T-helper 9 cell (primary cell): ENCODE measurements at places on chromosomes 7 and 10.

DNA sequence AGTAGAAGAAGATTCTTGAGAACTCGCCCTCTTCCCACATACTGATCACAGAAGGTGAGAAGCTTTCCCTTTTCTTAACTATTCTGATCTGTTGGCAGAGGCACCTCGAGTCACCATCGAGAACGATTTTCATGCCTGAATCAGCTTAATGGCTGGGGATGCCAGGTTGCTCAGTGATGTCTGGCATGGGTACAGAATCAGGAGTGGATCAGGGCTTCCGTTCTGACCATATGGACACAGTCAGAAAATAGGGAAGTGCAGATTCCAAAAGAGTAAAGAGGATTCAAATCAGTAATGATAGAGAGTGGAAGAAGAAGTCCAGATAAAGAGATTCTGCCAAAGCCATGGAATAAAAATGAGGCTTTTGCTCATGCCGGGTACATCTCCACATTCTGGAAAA lies 52.0 kb upstream of the GRB10 start:
- DNase-seq = no peak

GRCh38 chr10:127174866-127175265 lies 21.5 kb downstream of the INSYN2A start:
- no peak for DNase-seq

DNA sequence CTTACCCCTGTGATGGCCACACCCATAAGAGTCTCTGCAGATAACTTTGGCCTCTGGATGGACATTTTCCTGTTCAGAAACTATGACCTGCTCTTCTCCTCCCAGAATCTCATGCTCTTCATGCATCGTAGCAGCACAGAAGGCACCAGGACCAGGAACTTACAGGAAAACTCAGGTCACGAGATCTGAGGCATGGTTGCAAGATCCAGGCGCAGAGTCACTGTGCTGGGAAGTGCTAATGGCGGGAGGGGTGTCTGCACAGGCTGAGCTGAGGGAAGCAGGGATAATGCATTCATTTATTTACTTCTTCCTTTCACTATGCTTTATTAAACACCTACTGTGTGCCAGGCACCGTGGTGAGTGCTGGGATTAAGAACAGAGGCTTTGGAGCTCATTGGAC lies 48.2 kb upstream of the LOXL4 start:
- no peak for DNase-seq

DNA sequence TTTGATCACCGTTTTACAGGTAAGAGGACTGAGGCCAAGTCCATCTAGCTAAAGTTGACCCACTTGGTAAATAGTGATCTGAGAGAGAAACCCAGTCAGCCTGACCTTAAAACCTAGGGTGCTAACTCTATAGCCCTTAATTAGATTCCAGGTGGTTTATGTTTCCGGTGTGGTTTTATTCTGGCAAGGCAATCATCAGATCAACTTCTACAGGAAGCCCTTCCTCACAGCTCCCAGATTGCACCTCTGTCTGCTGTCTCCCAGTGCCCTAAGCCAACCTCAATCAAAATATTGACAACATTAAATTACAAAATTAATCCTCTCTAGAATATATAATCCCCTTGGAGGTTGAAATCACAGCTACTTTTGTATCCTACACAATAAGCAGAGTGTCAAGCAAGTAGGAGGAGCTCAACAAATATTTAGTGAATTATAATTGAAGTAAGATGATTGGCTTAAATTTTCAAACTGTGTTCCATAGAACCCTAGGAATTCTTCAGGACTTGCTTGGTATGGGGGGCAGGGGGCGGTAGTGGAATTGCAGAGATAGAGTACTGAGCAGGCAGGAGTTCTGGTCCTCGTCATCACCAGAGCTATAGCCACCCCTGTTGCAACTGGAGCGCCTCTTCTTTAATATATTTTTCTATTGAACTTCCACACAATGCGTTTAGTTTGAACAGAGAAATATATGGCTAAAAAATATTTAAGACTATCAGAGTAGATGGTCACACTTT lies 692.8 kb upstream of the LRRN3 start:
- no peak for DNase-seq

GRCh38 chr10:129621693-129622092 lies 154.7 kb downstream of the MGMT start:
- no peak for DNase-seq

- DNase-seq = peak; percentile 77
Measured at GRCh38 chr10:101297901-101298486, 56.0 kb upstream of the BTRC start.

DNA sequence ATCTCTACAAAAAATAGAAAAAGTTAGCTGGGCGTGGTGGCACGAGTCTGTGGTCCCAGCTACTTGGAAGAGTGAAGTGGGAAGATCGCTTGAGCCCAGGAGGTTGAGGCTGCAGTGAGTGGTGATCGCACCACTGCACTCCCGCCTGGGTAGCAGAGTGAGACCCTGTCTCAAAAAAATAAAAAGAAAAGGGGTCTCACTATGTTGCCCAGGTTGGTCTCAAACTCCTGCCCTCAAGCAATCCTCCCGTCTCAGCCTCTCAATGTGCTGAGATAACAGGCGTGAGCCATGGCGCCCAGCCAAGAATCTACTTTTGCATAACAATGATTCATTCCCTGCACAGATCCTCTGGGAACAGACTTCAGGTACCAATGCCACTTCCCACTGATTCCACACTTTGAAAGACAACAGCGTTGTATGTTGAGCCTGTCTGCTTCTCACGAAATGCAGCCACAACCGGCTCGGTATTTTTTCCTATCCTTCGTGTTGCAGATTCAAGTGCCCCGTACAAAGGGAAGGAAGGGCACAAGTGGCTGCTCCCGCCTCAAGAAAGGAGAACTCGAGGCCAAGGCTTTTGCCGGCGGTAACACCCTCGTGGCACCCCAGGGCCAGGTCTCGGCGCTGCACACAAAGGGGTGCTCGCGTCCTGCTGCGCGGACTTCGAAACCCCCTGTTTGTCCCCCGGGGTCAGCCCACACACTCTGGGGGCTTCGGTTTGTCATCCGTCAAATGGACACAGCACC lies 745 bp downstream of the DAGLB start:
- DNase-seq = peak; percentile 16

DNA sequence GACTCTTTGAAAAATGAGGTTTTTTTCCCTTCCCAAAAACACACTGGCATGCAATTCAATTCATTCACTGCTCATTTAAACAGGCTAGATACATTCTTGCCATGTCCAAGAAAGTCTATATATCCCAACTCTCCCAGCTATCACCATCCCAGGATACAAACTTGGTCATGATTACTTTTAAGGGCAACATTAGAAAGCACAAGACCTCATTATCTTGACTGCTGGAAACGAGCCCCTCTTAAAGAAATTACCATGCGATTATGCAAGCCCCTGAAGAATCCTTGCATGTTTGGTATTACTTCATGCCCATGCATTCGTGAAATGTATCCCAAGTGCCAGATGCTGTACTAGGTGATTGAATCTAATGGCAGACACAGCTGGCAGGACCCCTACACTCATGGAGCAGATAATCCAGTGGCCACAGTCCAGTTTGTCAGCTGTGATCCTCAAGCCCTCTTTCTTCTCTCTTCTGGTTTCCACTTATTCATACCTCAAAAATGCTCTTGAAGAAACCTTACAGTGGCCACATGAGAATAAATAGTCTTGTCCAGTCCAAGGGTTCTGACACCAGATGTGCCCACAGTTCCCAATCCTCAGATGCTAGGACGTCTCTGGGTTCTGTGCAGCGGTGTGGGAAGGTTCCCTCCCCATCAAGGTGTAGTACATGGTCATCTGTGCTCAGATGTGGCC lies 103.7 kb upstream of the HABP2 start:
- no peak for DNase-seq

DNA sequence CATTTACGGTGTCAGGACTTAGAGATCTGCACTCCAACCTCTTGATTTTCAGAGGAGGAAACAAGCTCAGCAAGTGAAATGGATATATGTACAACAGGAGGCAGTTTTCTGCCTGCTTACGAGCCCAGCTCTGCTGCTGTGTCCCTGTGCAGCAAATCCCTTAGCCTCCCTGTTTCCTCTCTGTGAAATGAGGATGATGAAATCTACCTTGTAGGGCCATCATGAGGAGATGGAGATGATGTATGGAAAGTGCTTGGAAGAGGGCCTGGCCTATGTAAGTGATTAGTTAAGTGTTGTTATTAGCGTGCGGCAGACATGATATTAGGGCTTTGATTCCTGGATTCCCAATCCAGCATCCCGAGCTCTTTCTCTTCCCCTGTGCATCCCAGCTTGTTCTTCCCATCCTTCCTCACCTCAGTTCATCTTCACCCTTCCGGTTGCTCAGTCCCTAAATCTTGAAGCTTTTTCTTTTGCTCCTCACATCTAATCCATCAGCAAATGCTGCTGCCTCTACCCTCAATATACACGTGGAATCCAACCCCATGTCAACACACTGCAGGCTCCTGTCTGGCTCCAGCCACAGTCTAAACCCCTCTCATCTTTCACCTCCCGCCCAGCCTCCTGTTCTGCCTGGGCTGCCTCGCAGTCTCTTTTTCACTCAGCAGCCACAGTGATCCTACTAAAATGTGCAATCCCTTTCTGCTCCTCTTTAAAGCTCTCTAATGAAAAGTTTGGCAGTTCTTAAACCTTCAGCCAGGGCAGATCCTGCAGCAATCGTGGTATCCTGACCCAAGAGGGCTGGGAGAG lies 113.8 kb downstream of the MARCHF5 start:
- no peak for DNase-seq

DNA sequence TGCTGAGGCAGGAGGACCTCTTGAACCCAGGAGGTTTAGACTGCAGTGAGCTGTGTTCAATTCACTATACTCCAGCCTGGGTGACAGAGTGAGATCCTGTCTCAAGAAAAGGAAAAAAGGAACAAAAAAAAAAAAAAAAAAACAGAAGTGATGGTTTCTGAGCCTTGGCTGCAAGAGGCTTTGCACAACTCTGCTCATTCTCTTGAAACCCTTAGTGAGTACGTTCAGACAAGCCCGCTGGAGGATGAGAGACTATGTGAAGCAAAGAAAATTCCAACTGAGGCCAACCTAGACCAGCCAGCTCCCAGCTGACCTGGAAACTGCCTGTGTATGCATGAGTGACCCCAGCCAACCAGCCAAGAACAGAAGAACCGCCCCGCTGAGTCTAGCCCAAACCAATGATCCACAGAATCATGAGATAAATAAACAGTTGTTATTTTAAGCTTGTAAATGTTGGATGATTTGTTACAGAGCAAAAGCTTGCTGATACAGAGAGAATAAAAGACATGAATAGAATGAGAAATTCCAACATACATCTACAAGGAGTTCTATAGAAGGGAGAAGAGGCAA lies 50.6 kb upstream of the FZD9 start:
- no peak for DNase-seq

DNA sequence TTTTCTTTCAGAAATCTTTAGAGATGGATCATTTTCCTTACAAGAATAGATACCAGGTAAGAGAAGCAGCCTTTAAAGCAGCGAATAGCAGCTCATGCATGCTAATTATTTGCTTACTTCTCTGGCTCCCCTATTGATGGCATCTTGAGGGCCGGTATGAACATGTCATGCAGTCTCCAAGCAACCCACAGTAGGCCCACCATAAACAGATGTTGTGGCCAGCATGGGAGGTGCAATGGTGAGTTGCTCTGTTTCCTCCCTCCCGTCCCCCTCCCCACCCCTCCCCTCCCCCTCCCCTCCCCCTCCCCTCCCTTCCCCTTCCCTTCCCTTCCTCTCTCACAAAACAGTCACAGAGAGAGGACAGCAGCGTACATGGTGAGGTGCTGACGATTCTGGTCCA lies 9.7 kb upstream of the ZNF273 start:
- DNase-seq = no peak
